ENCODE measurements at places on chromosomes 7 and 10. TPM values are rescaled to one million over a fixed set of nuclear protein-coding genes. Genes with fewer than 3 reads are reported as not detected.

DNA sequence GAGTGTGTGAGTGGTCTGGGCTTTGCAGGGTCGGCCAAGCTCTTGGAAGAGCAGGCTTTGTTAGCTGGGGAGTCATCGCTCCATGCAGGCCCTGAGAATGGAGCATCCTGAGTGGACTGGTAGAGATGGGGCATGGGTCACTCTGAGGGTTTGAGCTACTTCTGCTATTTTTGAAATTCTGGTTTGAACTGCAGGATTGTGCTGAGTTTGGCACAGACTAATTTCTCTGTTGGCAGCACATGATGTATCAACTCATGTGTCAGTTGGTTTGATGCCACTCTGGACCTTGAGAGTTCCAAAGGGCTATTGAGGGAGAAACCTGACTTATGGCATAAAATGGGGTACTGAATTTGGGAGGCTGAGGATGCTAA is 56.3 kb downstream of the LRMDA start:
- DNase-seq: no peak
- H3K4me1 ChIP-seq: no peaks in the 10 kb centered on the region
- H3K27ac ChIP-seq: no peak overlapping the region
- no peaks in the 10 kb centered on the region for H3K36me3 ChIP-seq
- H3K27me3 ChIP-seq: no peaks in the 10 kb centered on the region
- no peak overlapping the region for H3K4me3 ChIP-seq

GRCh38 chr10:26378861-26379294 is 59.3 kb upstream of the APBB1IP start:
- no peak overlapping the region for H3K4me3 ChIP-seq
- no peak overlapping the region for H3K27ac ChIP-seq
- no peaks in the 10 kb centered on the region for H3K27me3 ChIP-seq
- no peaks in the 10 kb centered on the region for H3K4me1 ChIP-seq
- DNase-seq: no peak

DNA sequence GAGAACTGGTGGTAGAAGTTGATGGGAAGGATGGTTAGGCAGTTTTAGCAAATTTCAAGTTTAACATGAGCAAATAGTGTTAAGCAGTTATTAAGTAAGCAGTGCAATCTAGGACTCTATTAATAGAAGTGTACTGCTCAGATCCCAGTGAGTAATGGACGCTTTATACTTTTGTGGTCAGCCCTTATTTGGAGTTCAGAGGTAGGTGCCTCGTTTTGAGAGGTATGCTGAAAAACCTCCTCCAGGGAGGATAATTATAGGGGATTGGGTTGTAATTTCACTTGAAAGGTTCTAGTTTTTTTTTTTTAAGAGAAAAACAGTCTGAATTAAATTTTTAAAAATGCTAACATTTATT is 33.5 kb upstream of the CCDC7 start:
- H3K4me3 ChIP-seq: no peak overlapping the region
- no peaks in the 10 kb centered on the region for H3K27me3 ChIP-seq
- no peak for DNase-seq
- peaks cover 2% of the 10 kb centered on the region for H3K4me1 ChIP-seq

DNA sequence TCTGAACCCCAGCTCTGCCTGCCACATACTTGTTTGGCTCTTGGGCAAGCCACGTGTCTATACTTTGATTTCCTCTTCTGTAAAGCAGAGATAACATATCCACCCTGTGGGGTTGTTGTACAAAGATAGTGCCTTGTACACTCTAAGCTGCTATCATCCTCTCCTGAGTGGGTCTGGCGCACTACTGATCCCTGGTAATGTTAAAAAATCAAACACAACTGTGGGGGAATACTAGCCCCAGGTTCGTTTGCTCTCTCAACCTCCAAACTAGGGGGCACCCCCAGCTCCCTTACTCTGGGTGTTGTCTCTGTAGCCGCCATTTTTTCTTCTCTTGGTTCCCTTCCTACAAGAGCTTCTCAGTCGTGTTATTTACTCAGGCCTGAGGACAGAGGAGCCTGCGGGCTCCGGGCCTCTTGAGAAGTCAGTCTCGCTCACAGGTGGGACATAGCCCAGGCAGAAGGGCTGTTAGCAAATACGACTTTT is 1.0 kb downstream of the POLM start:
- H3K4me3 ChIP-seq: peak overlapping the region; percentile 83
- H3K36me3 ChIP-seq: peaks cover 16% of the 10 kb centered on the region
- H3K27me3 ChIP-seq: no peaks in the 10 kb centered on the region
- H3K27ac ChIP-seq: peak overlapping the region; percentile 13
- no peak for DNase-seq

DNA sequence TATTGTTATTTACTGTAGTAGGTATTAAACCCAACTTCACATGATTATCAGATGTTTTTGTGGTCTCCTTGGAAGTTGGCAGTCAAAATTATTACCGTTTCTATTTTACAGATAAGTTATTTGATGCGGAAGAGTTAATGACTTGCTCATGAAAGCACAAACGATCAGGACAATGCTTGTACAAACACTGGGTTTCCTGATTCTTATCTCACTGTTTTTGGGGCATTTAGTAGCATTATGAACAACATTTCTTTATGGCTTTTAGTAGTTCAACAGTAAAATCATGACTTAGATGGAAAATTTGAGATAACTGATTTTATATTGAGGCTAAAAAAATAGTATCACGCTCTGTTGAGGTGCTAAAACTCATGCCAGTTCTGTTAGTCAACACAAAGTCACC is 361.5 kb upstream of the MBL2 start:
- no peak overlapping the region for H3K4me3 ChIP-seq
- H3K27ac ChIP-seq: no peak overlapping the region
- H3K36me3 ChIP-seq: no peaks in the 10 kb centered on the region
- H3K4me1 ChIP-seq: no peaks in the 10 kb centered on the region
- no peaks in the 10 kb centered on the region for H3K27me3 ChIP-seq
- DNase-seq: no peak

GRCh38 chr10:108327706-108328105 is 1163.2 kb upstream of the SORCS1 start:
- H3K27ac ChIP-seq: no peak overlapping the region
- DNase-seq: no peak
- H3K36me3 ChIP-seq: no peaks in the 10 kb centered on the region
- no peaks in the 10 kb centered on the region for H3K27me3 ChIP-seq
- peaks cover 4% of the 10 kb centered on the region for H3K4me1 ChIP-seq

DNA sequence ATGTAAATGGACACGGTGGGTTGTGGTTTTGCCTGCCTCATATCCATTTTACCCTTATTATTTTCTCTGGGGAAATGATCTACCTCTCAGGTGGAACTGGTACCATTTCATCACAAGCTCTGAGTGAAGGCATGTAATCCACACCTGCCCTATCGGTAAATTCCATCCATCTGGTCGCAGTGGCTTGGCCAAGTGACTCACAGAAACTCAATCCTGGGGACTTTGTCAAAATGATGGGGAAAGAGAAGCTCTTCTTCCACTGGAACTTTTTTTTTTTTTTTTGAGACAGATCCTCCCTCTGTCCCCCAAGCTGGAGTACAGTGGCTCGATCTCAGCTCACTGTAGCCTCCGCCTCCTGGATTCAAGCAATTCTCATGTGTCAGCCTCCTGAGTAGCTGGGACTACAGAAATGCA is 48.2 kb upstream of the ANKRD1 start:
- H3K4me1 ChIP-seq: peaks cover 29% of the 10 kb centered on the region
- no peak for DNase-seq
- H3K27ac ChIP-seq: peak overlapping the region; percentile 77
- no peaks in the 10 kb centered on the region for H3K27me3 ChIP-seq

The SEMA3A gene
- polyA plus RNA-seq: 16.5 TPM

All from SK-N-SH (cell line).